Myocyte (in vitro differentiated cells): ENCODE measurements at places on chromosomes 6 and 20.
A peak's percentile ranks its signal among the peaks of the same experiment; 100 is the strongest.

GRCh38 chr6:140537211-140537610 lies 1162.8 kb upstream of the CITED2 start:
- peak; percentile 90 for DNase-seq

GRCh38 chr6:142783499-142783898 lies 161.5 kb downstream of the HIVEP2 start:
- DNase-seq = no peak

DNA sequence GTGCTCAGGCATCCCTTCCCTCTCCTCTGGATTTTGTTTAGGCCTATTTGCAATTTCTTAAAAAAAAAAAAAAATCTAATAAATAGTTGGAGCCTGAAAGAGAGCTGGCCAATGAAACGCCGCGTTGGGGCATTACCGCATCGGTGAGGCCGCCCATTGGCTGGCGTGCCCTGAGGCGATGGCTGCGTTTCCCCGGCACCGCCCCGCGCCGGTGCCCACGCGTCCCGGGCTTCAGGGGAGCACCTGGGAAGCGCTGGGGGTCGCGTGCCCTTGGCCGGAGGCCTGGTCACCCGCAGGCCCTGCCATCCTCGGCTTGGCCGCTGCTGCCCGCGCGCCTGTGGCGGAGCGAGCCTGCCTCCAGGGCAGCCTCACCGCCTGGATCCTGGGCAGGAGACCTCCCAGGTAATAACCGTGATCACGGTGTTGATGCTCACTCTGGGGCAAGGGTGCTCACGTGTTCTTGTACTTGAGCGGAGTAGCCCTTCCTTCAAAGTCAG lies 155.4 kb downstream of the NRN1 start:
- DNase-seq = peak; percentile 21

DNA sequence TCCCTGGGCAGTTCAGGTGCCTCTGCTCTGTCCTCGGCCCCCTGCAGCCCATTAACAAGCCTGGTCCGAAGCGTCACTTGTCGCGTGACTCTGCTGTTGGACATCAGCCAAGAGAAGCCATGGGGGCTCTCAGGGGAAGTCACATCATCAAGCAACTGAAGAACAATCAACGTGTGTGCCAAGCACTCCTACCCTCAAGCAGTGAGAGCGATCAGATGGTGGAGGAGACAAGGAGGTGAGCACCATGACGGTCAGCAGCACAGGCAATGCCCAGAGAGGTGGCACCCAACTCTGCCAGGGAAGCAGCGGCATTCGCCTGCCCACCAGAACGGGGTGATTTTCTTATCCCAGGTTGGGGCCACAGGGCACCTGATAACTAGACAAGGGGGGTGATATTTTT lies 132.7 kb downstream of the AGPAT4 start:
- DNase-seq = no peak

DNA sequence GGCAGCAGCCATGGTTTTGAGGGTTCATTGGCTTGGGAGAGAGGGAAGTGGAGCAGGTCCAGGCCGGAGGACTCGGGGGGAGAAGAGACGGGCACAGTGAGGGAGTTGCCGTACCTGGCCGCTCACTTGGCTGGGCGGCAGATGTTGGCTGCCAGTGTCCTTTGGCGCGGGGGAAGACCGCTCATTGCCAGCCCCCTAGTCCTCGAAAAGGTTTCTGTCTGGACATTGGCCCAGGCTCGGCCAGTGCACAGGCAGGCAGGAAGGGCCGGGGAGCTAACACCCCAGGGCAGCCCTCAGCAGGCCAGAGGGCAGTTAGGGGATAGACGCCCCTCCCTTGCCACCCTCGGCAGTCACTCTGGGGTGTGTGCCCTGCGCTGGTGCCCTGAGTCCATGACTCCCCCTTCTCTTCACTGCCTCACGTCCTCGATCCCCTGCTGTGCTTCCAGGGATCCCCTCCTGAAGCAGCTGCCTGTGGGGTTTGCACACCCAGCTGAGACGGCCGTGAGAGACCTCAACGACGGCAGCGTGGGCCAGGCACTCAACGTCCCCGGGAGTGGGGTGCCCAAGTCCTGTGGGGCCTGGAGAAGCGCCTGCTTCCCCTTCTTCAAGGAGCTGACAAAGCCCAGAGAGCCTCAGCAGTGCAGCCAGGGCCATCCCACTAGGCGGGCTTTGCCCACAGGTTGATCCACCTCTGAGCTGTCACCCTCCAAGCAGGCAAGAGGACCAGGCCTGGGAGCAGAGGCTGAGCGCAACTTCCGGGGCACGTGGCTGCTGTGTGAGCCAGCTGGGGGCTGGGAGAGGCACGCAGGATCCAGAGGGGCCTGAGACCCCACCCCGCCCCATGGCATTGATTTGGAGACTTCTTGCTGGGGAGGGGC lies 20.4 kb downstream of the RBM38 start:
- no peak for DNase-seq

DNA sequence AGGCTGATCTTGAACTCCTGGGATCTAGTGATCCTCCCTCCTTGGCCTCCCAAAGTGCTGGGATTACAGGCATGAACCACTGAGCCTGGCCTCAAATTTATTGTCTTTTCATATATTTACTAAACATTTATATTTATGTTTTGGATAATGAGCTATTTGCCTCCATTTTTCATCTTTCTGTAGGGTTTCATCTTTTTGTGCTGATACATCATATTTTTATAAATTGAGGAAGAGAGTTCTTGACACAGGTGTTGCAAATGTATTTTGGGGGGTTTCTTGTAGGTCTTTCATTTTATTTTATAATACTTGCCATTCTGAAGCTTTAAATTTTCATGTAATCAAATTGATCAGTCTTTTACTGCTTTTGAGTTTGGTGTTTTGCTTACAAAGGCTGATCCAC lies 72.4 kb downstream of the L3MBTL3 start:
- no peak for DNase-seq

GRCh38 chr6:15184441-15184861 lies 61.4 kb upstream of the JARID2 start:
- DNase-seq = no peak

- DNase-seq = peak; percentile 78
Observed at GRCh38 chr20:10902576-10903282, 228.9 kb upstream of the JAG1 start.

- DNase-seq = no peak
Observed at GRCh38 chr6:34205466-34205865, 31.2 kb upstream of the HMGA1 start.

- DNase-seq = peak; percentile 64
Observed at GRCh38 chr6:148508401-148509041, 165.9 kb downstream of the SASH1 start.

DNA sequence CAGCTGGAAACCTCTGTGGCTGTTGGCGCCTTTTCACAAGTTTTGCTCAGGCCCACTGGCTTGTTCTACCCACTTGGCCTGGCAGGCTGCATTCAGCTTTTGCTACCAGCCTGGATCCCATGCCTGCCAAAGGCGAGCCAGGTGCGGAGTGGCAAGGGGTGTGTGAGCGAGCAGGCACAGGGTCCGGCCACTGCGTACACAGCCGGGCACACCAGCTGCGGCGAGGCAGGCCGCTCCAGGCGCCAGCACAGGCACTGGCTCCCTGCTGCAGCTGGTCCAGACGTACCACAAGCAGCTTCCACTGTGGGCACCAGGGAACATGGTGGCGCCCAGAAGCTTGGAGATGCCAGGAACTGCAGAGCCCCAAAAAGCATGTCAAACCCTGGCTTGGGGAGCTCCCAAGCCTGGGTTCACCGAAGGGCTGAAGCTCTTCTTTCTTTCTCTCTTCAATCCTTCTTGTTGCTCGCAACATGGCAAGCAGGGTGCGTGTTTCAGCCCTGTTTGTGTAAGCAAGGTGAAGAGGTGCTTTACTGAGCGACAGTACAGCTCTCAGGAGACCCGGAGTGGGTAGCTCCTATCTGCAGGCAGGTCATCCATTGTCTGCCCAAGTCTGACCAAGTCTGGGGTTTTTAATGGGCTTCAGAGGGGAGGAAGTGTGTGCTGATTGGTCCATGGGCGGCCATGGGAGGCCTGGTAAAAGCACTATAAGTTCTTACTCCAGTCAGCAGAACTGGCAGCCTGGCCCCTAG lies 32.6 kb upstream of the GRM4 start:
- DNase-seq = no peak

- DNase-seq = no peak
Observed at GRCh38 chr6:51322505-51322904, 503.8 kb downstream of the TFAP2B start.

DNA sequence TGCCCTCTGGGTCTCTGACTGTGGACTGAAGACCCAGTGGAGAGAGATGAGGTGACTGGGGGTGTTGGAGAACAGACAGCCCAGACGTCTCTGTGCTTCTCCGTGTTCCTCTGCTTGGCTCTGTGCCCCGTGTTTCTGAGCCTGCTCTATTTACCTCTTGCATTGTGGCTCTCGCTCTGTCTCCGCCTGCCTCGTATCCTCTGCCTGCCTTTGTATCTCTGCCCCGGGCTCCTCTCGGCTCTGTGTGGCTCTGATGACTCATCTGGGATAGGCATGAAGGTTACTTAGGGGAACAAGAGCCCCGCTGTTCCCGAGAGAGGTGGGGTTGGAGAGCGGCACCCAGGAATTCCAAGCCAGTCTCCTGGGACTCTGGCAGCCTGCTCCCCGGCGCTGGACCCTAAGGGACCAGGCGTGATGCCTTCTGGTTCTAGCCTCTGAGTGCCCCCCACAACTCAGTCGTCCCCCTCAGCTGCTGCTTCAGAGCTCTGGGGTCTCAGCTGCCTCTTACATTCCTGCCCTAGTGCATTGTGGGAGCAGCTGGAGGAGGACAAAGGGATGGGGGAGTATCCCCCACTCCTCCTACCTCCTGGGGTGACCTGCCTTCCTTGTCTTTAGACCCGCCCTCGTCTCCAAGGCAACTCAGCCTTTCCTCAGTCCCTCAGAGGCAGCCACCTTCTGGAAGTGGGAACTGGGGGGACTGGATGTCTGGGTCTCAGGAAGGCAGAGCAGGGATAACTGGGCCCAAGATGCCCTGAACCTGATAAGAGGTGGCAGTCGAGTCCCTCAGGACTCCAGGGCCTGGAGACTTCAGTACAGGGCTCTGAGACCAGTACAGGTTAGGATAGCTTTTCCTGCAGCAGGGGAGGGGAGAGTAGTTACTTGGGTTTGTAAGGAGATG lies 1.9 kb downstream of the DDR1 start:
- DNase-seq = peak; percentile 91

DNA sequence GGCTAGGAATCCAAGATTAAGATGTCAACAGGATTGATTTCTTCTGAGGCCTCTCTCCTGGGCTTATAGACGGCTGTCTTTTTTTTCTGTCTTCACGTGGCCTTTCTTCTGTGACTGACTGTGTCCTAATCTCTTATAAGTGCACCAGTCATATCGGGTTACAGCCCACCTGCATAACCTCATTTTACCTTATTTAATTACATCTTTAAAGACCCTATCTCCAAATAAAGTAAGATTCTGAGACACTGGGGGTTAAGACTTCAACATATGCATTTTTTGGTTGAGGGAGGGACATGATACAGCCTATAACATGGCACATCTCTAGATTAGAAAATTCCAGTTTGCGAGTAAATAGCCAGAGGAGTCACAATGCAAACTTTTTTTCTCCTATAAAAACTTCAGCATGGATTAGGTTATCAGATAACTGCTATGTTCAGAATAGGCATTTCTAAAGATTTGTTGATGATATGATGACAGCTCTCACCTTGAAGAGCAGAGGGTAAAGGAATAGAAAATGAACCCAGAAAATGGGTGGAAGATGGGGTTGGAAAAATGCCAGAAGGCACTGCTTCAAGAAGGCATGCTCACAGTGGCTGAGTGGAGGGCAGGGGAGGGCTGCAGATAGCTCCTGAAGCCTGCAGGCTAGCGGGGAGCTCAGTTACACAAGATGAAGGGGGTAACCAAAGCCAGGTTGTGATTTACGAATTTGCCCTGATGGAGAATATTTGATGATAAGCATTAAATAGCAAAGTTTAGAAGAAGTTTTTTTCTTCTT lies 8.7 kb upstream of the PDE7B start:
- DNase-seq = no peak

- no peak for DNase-seq
Observed at GRCh38 chr6:16718356-16718755, 42.9 kb downstream of the ATXN1 start.

GRCh38 chr6:166768761-166769160 lies 141.7 kb upstream of the RPS6KA2 start:
- no peak for DNase-seq

- DNase-seq = no peak
Observed at GRCh38 chr6:77837034-77837784, 184.4 kb downstream of the MEI4 start.

- DNase-seq = no peak
Observed at GRCh38 chr6:36986704-36987047, 680 bp upstream of the MTCH1 start.

- no peak for DNase-seq
Observed at GRCh38 chr6:165031502-165031901, 277.9 kb downstream of the C6orf118 start.

DNA sequence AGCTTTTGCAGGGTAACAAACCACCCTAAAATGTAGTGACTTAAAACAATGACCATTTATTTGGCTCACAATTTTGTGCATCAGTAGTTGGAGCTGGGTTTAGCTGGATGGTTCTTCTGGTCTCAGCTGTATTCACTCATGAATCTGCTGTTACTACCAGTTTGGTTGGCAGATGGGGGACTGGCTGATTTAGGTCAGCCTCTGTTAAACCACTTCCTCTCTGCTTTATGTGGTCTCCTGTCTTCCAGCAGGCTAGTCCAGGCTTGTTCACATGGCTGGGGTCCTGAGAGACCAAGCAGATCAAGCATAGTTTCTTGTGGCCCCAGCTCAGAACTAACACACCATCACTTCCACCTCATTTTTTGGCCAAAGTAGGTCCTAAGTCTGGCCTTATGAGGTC lies 67.2 kb upstream of the LAMP5 start:
- DNase-seq = no peak

DNA sequence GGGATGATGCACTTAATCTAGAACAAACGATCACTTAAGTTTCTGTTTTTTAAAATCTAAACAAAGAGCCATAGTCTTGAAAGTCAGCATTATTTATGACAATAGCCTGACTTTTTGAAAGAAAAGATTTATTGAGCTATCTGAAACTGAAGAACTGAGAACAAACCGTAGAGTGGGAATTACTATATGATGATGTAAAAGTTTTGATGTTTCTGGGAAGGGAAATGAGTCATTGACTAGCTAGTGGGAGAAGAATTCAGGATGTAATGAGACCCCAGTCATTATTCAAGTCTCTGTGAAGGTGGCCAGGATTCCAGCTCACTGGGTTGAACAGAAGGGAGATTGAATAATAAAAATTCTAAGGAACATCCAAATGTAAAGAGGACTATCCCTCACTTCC lies 83.4 kb upstream of the FABP7 start:
- DNase-seq = peak; percentile 22

GRCh38 chr20:22794200-22794599 lies 209.8 kb upstream of the FOXA2 start:
- DNase-seq = no peak

GRCh38 chr6:70860920-70861319 lies 95.9 kb downstream of the B3GAT2 start:
- DNase-seq = no peak

GRCh38 chr20:57317789-57318371 lies 11.7 kb upstream of the SPO11 start:
- no peak for DNase-seq
